ENCODE measurements at places on chromosomes 4 and X.
A peak's percentile ranks its signal among the peaks of the same experiment; 100 is the strongest.

GRCh38 chr4:139986689-139987501 lies 167.1 kb downstream of the MAML3 start:
- DNase-seq: no peak

- no peak for DNase-seq
Measured at GRCh38 chr4:15793506-15794363, 15.6 kb downstream of the CD38 start.

DNA sequence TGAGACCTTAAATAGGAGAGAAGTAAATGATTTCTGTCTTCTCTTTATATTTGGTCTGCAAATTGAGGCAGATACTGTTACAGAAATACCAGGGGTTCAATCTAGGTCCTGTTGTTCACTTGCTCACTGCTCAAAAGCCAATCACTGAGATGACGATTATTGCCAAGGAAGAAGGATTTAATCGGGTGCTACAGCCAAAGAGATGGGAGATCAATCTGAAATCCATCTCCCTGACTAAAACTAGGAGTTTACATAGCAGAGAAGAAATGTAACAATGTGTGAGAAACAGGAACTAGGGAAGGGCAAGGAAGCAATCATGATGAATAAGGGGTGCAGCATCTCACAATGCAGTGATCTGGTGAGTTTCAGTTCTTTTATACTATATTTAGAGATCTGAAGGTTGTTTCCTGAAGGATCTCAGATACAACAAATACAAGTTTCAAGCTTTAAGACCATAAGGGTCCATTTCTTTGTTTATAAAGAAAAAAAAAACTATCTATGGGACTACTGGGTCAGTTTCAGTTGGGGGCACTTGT lies 117.9 kb upstream of the FAM9B start:
- no peak for DNase-seq

- DNase-seq: peak; percentile 29
Measured at GRCh38 chr4:74189331-74190043, 31.6 kb downstream of the MTHFD2L start.

- no peak for DNase-seq
Measured at GRCh38 chr4:26076896-26077295, 162.9 kb downstream of the SMIM20 start.

DNA sequence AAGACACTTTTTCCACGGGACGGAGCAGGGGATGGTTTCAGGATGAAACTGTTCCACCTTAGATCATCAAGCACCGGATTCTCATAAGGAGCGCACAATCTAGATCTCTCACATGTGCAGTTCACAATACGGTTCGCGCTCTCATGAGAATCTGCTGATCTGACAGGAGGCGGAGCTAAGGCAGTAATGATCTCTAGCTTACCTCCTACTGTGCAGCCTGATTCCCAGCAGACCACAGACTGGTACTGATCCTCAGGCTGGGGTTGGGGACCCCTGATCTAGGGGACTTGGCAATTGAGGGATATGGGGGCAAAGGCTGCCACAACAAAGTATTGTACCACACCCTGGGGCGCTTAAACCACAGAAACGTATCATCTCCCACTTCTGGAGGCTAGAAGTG lies 25.7 kb downstream of the ZNF185 start:
- no peak for DNase-seq

DNA sequence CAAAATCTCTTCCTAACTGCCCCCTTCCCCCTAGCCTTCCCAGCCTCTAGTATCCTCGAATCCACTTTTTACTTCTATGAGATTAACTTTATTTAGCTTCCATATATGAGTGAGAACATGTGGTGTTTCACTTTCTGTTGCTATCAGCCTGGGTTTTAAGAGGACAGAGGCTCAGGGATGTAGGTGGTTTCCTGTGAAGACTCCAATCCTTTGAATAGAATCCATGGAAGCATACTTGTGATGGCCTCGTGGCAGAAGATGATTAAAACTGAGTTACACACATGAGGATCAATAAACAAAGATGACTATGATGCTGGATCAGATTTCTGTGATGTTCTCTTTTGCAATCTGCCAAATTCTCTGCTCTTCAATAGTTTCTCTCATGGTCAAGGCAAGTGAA lies 29.8 kb downstream of the CD99L2 start:
- no peak for DNase-seq

DNA sequence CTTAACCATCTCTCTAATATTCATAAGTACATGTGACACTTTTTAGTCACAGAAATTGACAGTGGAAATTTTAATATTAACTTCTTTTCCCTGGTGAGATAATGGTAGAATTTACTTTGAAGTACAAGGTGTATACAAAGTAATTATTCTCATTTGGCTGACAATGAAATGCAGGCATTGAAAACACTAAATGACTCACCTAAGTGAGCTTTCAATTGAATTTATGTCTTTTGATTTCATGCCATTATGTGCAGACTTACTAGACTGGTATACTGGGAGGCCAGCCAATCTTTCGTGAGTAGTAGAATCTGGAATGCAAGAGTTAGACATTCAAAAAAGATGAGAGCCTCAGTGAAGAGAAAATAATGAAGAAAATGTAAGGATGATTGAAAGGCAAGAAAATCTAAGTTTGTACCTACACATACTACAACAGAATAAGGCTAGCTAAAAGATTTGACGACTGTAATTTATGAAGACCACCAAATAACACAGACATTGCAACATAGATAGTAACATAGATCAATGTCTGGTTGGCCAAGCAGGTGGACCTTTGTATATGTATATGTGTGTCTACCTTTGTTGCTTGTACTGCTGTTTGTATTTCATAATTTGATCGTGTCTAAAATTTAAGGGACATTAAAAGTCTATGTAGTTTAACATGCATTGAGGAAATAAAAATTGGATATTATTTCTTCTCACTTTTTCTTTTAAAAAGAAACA lies 459.7 kb downstream of the IL15 start:
- DNase-seq: no peak

All from GM06990 (cell line).